Activated T-cell treated with anti-CD3 and anti-CD28 coated beads, Interleukin-2, amount 50 U/mL, for 72 hours (primary cell): ENCODE measurements at places on chromosomes 7 and 10. TPM values are rescaled to one million over a fixed set of nuclear protein-coding genes. Genes with fewer than 3 reads are reported as not detected.

ADGRA1 gene
- not detected for total RNA-seq

VPS37D gene
- total RNA-seq: 0.95 TPM

GRCh38 chr10:50439187-50439586 is 184.6 kb downstream of the SGMS1 start:
- H3K36me3 ChIP-seq: peaks cover 4% of the 10 kb centered on the region
- peaks cover 30% of the 10 kb centered on the region for H3K4me1 ChIP-seq
- no peak overlapping the region for H3K27ac ChIP-seq
- H3K27me3 ChIP-seq: no peaks in the 10 kb centered on the region
- no peak for DNase-seq

DNA sequence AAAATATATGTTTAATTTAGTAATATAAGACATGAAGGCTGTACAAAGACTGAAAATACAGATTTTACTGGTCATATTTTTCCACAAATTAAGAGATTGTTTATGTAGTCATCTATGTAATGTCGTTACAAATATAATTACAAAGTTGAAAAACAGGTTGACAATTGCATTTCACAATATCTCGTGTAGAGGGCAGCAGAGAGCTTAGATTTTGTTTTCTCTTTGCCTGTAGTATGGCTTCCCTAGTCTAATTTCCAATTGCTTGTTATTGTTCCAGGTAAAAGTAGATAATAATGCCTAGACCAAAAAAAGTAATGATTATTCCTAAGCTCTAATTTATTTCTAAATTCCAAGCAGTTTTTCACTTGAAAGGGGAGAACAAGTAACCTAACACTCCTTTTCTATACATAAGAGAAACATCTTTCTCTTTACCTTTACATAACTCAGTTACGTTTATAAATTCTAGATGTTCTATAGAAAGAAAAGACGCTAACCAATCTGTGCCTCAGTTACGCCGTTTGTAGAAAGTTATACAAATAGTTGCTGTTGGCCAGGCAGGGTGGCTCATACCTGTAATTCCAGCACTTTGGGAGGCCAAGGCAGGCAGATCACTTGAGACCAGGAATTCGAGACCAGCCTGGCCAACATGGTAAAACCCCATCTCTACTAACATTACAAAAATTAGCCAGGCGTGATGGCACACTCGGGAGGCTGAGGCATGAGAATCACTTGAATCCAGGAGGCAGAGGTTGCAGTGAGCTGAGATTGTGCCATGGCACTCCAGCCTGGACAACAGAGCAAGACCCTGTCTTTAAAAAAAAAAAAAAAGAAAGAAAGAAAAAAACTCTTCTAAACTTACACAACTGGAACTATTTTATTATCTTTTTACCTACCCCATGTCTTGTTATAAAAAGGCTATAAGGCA is 30.0 kb downstream of the NET1 start:
- H3K36me3 ChIP-seq: no peaks in the 10 kb centered on the region
- H3K27ac ChIP-seq: no peak overlapping the region
- H3K4me3 ChIP-seq: no peak overlapping the region
- DNase-seq: peak; percentile 16
- peaks cover 47% of the 10 kb centered on the region for H3K4me1 ChIP-seq

GRCh38 chr10:132069122-132069848 is 3.5 kb downstream of the JAKMIP3 start:
- DNase-seq: no peak
- peaks cover 20% of the 10 kb centered on the region for H3K27me3 ChIP-seq
- no peak overlapping the region for H3K27ac ChIP-seq

DNA sequence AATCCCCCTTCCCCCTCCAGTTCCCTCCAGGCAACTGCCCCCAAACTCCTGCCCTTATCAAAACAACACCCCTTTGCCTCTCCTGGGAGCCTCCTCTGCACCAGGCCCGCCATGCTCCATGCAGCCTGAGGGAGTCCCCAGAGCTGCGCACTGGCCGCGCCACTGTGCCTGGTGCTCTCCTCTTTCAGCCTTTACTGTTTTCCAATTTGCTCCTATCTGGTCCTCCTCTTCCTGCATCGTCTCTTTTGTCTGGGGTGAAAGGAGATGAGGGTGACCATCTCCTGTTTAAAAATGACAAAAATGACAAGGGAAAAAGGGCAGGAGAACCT is 165.8 kb upstream of the ADCY1 start:
- peaks cover 5% of the 10 kb centered on the region for H3K4me1 ChIP-seq
- no peak for DNase-seq
- H3K36me3 ChIP-seq: peaks cover 4% of the 10 kb centered on the region
- no peak overlapping the region for H3K27ac ChIP-seq
- H3K27me3 ChIP-seq: peaks cover 41% of the 10 kb centered on the region

DNA sequence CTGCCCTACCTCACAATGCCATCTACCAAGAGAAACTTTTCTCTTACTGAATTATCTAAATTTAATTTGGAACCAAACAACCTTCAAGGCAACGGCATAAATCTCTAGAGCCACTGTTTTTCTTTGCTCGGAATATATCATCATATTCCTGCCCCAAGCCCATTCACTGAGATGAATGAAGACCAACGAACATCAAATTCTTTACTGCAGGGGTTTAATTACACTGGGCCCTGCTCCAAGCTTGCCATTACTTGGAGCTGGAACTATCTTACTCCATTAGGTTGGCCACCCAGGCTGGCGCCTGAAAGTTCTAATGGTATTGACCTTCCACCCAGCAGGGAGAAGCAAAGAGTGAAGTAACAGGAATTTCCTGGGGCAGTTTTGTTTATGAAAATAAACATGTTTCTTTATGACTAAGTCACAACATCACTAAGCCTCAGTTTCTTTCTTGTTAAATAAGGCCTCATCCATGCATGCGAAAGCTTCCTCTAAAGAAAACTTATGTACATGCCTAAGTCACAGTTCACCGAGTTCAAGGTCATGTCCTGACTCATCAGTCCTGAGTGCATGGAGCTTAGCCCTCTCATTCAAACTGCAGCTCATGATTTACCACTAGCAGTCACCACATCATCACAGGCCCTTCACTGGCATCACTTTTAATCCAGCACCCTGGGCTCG is 42.1 kb upstream of the ANAPC16 start:
- no peak overlapping the region for H3K4me3 ChIP-seq
- peaks cover 18% of the 10 kb centered on the region for H3K4me1 ChIP-seq
- no peak overlapping the region for H3K27ac ChIP-seq
- H3K36me3 ChIP-seq: peaks cover 12% of the 10 kb centered on the region
- DNase-seq: no peak
- no peaks in the 10 kb centered on the region for H3K27me3 ChIP-seq

DNA sequence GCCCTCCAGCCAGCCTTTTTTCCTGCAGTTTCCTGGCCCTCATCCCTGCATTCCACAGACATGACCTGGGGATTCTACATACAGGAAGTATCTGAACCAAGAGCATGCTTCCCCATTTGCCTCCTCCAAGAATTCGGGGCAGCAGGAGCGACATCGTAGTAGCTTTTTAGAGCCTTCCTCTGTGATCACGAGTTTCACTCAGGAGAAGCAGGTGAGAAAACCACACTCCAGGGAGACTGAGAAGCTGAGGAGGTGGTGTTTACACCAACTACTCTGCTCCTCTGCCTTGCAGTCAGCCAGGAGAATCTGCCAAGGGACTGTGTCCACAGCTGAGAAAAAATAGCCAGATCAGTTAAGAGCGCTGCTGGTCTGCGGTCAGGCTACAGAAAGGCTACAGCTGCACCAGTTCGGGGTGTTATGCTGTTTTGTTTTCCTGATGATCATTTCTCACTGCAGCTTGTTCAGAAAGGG is 54.1 kb downstream of the HSPA12A start:
- H3K4me1 ChIP-seq: no peaks in the 10 kb centered on the region
- no peak overlapping the region for H3K27ac ChIP-seq
- DNase-seq: no peak
- peaks cover 49% of the 10 kb centered on the region for H3K27me3 ChIP-seq
- no peaks in the 10 kb centered on the region for H3K36me3 ChIP-seq
- no peak overlapping the region for H3K4me3 ChIP-seq
